ENCODE measurements at places on chromosomes 12 and 14.

GRCh38 chr14:69637503-69638031 is 26.2 kb downstream of the SUSD6 start:
- DNase-seq = no peak

DNA sequence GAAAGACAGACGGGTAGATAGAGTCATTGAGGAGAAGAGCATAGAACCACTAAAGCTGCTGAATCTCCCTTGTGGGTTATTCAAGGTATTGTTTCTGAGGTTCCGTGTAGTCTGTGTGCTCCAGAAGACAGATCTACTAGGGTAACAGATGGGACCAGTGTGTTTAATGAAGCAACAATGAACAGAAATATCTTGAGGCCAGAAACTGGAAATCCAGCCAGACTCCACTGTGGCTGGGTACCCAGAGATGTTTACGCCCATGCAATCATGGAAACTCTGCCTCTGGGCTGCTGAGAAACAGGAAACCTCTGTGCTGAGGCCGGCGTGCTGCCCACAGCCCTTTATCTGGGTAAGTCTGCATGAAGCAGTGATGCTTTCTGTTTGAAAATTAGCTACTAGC is 8.3 kb downstream of the PROX2 start:
- DNase-seq = no peak

DNA sequence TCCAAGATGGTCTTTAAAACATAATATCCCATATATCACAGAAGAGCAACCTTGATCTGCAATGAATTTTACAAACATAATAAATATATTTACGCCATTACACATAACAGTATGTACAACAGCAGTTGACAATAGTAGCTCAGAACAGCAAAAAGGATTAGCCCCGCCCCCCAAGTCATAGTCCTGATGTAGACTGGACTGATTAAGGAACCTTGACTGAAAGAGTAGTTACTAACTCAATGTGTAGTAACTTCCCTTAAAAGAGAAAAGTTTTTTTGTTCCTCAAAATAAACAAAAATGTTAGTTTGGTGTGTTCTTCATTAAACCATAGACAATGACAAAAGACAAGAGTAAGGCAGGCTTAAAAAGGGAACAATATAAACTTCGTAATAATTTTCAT is 44.5 kb downstream of the GTF2A1 start:
- DNase-seq = no peak

GRCh38 chr12:25725931-25726330 is 172.8 kb upstream of the LMNTD1 start:
- no peak for DNase-seq

GRCh38 chr12:131138638-131139362 is 185.1 kb downstream of the ADGRD1 start:
- no peak for DNase-seq

- DNase-seq = no peak
Observed at GRCh38 chr12:128138125-128138524, 128.8 kb upstream of the TMEM132C start.

- no peak for DNase-seq
Observed at GRCh38 chr12:28800129-28800528, 348.9 kb upstream of the FAR2 start.

DNA sequence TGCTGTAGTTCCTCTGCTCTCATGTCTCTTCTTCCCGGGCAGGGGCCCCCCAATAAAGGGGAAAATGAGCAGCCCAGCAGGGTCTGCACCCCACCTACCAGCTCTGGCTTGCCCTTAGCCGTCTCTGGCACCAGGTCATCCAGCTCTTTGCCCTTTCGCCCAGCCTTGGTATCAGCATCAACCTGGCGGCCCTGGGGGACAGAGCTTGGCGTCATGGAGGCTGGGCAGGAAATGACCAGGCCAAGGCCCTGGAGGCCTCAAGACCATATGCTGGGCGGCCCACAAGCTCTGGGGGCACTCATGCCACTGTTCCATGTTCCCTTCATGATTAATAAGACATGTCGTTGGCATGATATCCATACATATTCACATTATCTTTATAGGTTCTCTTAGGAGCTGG is 14.7 kb downstream of the MYL6 start:
- no peak for DNase-seq

DNA sequence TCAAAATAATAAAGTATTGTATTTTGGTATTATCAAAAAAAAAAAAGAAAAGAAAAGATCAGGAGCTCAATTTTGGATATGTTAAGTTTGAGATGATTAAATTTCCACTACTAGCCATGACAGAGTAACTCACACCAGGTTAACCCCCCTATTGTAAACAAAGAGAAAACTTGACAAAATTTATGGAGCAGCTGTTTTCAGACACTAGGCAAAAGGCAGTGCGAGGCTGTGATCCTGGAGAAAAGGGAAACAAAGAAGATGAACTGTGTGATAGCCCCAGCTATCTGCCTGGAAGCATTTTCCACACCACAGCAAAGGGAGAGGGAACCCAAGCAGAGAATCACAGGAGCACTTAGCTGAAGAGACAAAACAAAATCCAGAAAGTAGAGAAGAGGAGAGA is 145.0 kb downstream of the KIF21A start:
- no peak for DNase-seq

DNA sequence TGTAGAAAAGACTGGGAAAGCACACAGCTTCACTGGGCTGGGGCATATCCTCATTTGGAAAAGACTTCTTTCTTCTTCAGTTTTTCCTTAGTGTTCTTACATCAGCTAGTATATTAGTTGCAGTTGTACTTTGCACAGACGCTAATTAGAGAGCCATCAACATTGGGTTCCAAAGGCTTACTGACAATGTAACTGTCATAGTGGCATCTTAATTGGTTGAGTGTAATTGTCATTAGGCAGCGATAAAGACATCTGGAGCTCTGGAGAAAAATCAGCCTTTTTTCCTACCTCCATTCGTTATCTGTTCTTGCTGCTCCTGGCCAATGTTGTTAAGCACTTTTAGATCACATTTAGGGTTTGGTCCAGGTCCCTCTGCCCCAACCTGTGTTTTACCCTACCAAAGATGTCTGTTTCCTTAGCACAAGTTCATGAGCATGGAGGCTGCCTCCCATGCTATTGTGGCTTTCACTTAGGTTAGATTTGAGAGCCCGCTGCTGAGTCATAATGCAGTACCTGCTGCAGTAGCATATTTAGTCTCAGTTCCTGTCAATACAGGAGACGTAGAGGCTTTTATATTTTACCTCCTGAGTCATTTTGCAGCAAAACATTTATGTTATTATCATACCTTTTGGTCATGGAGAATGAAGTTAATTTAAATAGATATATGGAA is 49.2 kb downstream of the FBXW8 start:
- DNase-seq = no peak

DNA sequence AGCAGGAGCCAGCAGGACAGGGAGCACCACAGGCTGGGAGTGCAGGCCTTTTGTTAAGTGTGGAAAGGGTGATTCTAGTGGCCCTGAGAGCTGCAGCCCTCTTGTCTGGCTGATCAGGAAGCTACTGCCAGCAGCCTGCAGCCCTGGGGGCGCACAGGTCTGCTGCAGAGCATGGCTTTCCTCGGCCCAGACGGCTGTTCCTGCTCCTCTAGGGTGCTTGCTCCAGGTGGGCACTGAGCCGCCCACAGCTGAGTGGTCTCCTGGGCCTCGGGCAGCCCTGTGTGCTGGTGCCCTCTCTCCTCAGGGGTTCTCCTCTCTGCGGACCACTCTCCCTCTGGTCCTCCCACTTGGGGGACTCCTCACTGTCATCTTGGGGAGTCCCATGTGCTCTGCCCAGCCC is 18.9 kb downstream of the CCDC88C start:
- DNase-seq = no peak

GRCh38 chr14:64841772-64842750 is 37.6 kb downstream of the SPTB start:
- DNase-seq = no peak

GRCh38 chr14:54322701-54323337 is 74.0 kb upstream of the CDKN3 start:
- DNase-seq = no peak

GRCh38 chr14:55782166-55782565 is 202.2 kb downstream of the KTN1 start:
- DNase-seq = no peak

GRCh38 chr12:113040722-113041171 is 15.8 kb upstream of the DTX1 start:
- DNase-seq = no peak

DNA sequence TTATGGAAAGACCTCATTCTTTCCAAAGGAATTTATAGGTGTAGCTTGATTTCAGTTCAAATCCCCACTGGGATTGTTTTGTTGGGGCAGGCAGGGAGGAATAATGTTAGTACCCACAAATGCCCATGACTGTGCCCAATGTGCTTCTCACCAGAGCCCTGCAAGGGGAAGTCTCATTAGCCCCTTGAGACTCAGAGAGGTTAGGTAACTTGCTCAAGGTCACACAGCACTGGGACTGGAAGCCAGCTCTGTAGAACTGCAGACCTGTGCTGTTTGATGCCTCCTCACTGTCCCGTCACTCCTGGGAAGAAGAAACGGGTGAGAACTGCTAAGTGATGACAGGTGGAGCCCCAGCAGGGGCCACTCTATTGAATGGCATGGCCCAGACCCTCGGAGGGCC is 8.9 kb downstream of the ANKRD9 start:
- no peak for DNase-seq

DNA sequence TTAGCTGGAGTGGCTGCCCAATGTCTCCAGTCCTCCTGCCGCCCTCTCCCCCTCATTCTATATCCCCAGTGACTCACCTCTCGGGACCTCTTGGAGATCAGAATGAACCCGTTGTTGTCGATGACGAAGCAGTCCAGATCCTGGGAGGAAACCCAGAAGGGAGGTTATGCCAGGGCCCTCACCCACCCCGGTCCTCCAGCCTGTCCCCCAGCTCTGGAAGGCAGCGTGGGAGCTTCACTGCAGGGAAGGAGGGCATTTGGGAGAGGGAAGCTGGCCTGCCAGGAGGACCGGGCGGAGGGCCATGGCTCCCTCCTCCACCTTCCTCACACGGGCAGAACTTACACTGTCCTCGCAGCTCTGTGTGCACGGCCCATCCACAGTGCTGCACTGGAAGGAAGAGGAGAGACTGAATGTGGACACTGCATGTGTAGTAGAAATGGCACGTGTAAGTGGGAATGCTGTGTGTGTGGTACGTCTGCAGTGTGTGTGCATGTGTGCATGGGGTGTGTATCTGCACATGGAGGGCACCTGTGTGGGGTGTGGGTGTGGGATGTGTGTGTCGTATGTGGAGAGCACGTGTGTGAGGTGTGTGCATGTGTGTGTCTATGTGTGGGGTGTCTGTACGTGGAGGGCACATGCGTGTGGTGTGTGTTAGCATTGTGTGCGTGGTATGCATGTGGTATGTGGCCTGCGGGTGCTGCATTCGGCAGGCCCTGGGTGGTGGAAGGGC is 10.0 kb upstream of the LRTM2 start:
- no peak for DNase-seq

GRCh38 chr14:77323571-77323970 is 2.7 kb downstream of the GSTZ1 start:
- no peak for DNase-seq

DNA sequence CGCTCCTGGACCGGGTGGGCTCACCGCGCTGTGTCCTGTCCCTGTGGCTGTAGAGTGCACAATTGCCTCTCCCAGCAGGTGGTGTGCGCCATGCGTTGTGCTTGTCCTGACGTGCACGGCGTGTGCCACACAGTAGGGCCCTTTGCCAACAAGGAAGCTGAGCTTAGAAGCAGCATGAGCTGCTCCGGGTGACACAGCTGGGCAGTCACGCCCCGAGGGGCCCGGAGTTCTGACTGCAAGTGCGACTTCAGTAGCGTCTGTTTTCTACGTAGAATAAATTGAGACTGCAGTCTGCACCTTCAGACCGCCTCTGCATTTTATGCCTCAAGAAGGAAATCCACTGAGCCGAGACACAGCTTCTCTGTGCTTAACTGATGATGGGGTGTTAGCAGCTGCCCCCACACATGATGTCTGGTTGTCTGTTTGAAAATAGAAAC is 81.6 kb downstream of the ADGRD1 start:
- DNase-seq = no peak

DNA sequence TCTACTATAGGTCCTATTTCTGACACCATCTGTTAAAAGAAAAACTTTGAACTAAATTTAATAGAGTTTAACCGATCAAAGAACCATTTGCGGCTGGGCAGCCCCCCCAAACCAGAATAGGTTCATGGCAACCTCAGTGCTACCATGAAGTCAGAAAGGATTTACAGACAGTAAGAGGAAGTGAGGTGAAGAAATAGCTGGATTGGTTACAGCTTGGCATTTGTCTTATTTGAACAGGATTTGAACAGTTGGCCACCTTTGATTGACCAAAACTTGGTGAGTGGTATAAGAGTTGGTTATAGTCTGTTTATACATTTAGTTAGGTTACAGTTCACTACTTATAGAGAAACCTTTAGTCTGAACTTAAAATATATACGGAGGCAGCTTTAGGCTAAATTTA is 88.9 kb downstream of the TXNDC16 start:
- DNase-seq = no peak

DNA sequence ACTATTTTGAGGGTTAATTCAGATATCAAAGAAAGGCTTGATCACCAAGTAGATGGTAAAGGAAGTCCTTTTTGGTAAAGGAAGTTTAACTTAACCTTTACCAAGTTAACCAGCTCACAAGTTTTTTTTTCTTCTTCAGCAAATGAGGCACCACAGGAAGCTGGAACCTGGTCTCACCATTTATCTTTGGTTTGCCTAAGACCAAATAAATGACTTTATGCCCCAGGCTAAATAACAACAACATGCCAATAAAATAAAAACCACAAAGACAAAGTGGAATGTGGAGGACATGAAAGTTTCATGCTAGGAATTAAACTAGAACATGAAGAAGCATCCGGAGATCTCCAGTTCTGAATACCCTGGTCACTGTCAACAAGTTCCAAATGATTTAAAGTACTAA is 116.8 kb upstream of the PRICKLE1 start:
- DNase-seq = no peak

- no peak for DNase-seq
Observed at GRCh38 chr12:111174961-111175345, 193.9 kb downstream of the PHETA1 start.

DNA sequence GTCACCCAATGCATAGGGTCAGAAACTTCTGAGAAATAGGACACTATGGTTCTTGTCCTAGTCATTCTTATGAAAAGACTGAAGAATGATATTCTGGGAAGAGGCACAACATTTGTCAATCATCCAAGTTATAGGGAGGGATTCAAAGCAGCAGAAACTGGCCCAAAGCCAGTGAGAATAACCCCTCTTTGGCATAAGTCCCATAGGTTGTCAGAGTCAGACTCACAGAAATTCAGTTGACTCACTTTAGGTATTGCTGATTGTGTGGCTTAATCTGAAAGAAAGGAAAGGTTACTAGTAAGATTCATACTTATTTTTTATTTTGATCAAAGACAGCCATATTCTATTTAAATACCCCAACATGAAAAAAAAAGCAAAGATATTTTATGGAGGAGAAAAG is 151.0 kb downstream of the SRGAP1 start:
- DNase-seq = no peak

DNA sequence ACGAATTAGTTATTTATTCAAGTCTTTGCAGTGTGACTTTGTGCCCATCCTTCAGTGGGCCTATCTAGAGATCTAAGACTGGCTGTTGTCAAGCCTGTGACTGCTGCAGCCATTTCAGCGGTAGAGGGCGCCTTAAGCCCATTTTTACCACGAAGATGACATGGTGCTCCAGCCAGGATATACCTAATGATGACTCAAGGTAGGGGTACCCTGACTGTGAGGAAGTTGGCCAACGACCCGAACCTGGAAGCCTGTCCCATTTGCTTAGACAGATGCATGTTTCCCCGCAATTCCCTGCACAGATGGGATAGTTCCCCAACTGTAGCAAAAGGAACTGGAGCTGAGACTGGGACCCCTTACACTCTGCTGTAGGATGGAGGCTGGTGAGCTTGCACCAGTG is 41.3 kb downstream of the RAB3IP start:
- no peak for DNase-seq

- DNase-seq = no peak
Observed at GRCh38 chr14:22752422-22752821, 14.1 kb upstream of the OXA1L start.

All from activated CD4-positive, alpha-beta T cell treated with anti-CD3 and anti-CD28 coated beads, Interleukin-2, amount 50 U/mL, for 24 hours (primary cell).